Stimulated activated CD8-positive, alpha-beta memory T cell treated with anti-CD3 and anti-CD28 coated beads, Interleukin-15, amount 100 ng/mL, for 4 hours (primary cell): ENCODE measurements at places on chromosomes 4 and X.

DNA sequence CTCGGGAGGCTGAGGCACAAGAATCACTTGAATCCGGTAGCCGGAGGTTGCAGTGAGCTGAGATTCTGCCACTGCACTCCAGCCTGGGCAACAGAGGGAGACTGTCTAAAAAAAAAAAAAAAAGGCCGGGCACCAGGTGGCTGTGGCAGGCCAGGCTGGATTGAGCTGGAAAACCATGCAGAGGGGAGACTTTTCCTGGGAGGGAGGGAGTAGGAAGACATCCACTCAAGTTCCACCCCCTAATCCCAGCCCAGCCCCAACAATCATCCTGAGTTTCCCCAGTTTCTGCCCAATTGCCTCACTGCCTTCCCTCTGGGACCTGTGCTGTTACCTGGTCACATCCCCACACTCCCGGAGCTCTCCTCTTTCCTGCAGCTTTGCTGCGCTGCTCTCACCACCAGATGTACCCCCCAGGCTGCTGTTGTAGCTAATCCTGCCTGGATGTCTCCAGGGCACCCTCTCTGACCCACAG is 9.0 kb upstream of the TSPYL2 start:
- no peak for DNase-seq

GRCh38 chr4:100147684-100148083 is 42.6 kb downstream of the DDIT4L start:
- no peak for DNase-seq

- peak; percentile 49 for DNase-seq
Measured at GRCh38 chr4:10115797-10116568, 616 bp downstream of the WDR1 start.

DNA sequence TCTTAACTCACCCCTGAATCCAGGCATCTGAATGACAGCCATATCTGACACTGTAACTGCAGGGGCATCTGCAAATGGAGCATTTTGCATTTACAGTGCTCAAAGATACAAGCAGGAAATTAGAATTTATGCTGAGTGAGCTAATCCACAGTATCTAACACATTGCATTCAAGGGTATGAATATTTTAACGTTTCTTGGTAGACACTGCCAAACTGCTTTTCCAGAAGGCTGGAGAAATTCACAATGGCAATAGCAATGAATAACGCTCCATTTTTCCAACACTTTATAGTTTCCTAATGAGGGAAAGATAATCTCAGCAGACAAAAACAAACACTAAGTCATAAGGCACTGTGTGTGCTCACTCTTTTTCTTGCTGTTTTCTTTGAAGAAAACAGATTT is 30.9 kb downstream of the AADAT start:
- no peak for DNase-seq

GRCh38 chrX:36898301-36898700 is 109.9 kb upstream of the FAM47C start:
- no peak for DNase-seq

DNA sequence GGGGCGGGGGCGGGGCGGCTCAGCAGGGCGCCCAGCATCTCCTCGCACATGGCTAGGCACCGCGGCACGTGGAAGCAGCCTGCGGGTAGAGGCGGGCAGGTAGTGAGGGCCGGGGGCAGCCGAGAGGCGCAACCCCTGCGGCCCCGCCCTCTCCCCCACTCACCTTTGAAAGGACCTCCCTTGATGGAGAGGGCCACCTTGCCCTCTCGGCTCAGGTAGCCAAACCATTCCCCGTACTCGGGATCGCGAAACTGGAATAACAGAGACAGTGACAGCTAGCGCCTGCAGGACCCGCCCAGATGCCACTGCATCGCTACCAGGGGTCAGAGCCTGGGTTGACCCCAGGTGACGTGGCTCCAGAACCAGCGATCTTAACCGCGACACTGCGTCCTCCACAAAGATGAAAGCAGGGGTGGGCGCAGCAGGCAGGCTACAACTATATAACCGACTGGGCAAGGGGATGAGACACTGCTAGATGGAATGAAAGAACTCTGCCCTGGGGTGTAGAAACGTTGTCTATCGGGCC is 552 bp upstream of the NAA10 start:
- DNase-seq = no peak

DNA sequence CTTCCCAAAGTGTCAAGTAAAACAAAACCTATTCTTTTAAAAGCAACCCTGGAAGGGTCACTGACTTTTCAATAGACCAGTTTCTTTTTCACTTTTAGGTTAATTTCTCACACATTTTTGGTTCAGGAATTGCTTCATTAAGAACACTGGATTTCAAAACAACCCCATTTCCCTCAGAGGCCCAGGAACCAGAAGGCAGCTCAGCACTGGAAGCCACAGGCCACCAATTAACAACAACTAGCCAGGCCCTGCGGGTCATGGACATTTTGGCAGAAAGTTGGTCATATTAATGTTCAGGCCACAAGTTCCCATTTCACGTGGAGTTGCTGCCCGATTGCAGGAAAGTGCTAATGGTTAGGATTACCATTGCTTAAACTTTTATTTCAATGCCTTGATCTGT is 39.8 kb downstream of the HAND2 start:
- no peak for DNase-seq

GRCh38 chr4:4555916-4556315 is 14.1 kb upstream of the STX18 start:
- no peak for DNase-seq

GRCh38 chr4:85565761-85566480 is 91.0 kb downstream of the ARHGAP24 start:
- DNase-seq = no peak

DNA sequence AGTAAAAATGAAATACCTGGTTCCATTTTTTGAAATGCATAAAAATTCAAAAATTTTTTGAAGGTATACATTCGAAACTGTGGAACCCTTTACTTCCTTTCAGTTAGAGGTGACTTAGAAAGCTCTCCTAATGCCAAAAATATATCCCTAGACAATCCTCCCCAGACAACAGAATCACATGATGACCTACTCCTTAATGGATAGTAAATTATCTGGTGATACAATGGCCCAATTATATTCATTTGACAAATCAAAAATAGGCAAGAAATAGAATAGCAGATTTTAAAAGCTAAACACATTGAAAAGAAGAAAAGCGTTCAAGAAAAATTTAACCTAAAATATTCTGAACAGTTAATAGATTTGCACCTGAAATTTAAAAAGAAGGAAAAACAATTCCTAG is 3.5 kb upstream of the UGT2A2 start:
- DNase-seq = no peak

DNA sequence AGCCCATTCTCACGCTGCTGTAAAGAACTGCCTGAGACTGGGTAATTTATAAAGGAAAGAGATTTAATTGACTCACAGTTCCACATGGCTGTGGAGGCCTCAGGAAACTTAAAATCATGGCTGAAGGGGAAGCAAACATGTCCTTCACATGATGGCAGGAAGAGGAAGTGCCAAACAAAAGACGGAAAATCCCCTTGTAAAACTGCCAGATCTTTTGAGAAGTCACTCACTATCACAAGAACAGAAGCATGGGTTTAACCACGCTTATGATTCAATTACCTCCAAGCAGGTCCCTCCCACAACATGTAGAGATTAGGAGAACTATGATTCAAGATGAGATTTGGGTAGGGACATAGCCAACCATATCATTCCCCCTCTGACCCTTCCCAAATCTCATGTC is 335.5 kb downstream of the IL15 start:
- DNase-seq = no peak
